ENCODE measurements at places on chromosomes 11 and 22. TPM values are rescaled to one million over a fixed set of nuclear protein-coding genes. Genes with fewer than 3 reads are reported as not detected.

SULT4A1 gene
- total RNA-seq, result 4.1 TPM

CD248 gene
- total RNA-seq, result 37.7 TPM

ANO1 gene
- 26.6 TPM for total RNA-seq

EEF1G gene
- total RNA-seq, result 1,059 TPM

MORC2 gene
- 20.0 TPM for total RNA-seq

B4GALNT4 gene
- 11.8 TPM for total RNA-seq
